SW 1271 (cell line): ENCODE measurements at places on chromosomes 7 and 10.

DNA sequence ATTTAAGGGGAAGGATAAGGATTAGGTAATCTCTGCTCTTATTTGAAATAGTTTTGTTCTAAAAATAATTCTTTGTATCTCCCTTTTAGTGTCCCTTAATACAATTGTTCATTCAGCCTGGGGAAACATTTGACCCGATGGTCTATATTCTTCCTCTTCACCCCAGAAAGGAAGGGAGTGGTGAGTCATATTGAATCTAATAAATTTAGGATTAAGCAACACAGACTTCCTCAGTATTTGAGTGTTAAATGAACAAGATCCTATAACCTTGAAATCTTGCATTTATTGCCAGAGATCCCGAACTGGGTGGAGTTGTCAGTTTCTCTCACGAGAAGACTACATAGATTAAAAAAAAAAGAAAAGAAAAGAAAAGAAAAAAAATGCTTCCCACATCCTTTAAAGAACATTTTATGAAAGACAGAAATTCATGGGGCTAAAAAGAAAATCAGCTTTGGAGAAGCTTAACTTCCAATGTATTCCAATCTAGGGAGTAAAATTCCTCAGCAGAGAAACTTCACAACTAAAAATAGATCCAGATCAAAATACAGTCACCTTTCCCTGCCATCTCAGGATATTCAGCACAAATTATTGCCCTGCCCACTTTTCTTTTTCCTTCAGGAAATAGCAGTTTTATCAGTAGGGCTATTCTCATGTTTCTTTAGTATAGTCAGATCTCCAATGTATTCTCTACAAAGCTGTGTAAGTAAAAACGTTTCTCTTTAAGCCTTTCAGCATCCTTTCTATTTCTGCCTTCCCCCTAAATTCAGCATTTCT is 82.2 kb downstream of the SEMA3D start:
- no peak for DNase-seq

- no peak for DNase-seq
Measured at GRCh38 chr10:1486841-1487687, 250.3 kb downstream of the ADARB2 start.

GRCh38 chr10:103897241-103897774 is 20.7 kb downstream of the STN1 start:
- DNase-seq, result no peak

DNA sequence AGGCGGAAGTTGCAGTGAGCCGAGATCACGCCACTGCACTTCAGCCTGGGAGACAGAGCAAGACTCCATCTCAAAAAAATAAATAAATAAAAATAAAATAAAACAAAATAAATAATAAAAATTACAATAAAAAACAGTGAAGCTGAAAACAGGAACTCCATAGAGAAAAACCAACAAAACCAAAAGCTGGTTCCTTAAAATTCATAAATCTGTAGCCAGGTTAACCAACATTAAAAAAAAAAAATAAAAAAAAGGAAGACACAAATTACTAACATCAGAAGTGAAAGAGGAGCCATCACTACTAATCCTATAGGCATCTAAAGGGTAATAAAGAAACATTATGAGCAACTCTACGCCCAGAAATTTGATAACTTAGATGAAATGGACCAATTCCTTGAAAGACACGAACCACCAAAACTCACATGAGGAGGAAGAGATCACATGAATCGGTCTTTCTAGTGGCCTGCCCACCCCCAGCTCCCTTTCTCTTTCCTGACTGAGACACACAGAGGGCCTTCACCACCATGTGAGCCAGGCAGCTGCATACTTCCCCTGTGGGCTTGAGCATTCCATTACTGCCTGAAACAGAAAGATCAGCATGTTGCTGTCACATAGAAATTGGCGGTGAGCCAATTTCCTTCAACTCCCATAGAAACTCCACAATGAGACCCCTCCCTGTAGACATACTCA is 208.7 kb downstream of the MAD1L1 start:
- DNase-seq, result no peak

GRCh38 chr7:90560730-90561129 is 35.4 kb upstream of the CDK14 start:
- no peak for DNase-seq

GRCh38 chr10:96502561-96503282 is 11.0 kb downstream of the TLL2 start:
- no peak for DNase-seq

DNA sequence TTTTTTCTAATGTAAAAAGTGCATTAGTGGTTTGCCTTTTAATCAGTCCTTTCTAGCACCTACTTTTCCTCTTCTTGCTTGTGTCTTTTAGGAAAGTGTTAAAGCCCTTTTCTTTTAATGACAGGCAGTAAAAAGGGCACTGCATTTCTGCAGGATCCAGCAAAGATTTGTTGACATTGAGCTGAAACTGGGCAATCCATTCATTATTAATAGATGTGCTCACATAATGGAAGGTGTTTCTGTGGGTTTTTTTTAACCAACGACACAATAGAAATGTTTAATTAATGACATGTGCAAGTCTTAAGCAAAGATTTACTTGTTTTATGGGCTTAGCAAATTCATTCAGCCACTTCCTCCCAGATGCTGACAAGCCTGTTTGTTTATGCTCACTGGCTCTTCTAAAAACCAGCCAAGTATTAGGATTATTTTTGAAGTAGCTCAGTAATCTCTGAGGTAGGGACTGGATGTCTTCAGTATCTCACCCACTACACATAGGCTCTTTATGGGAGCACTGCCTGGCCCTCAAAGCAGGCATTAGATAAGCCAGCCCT is 1201.1 kb downstream of the SORCS1 start:
- DNase-seq, result no peak

- DNase-seq, result no peak
Measured at GRCh38 chr7:33421429-33421828, 292.1 kb downstream of the BBS9 start.

DNA sequence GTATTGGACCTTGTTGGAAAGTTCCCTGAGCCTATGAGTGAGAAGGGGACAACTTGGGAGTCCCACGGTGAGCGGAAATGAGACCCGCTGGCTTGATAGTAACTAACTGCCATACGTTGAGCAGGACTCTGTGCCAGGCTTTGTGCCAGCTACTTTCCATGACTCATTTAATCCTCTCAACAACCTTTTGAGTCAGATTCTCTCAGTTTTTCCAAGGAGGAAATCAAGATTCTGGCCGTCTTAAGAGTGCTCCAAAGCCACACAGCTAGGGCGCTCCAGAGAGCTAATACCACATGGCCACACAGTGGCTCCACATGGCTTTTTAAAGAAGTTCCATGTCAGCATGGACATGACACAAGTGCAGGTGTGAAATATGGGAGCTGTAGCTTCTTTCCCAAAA is 55.7 kb downstream of the NOD1 start:
- no peak for DNase-seq

- no peak for DNase-seq
Measured at GRCh38 chr10:80275135-80275498, 14.3 kb downstream of the MAT1A start.

DNA sequence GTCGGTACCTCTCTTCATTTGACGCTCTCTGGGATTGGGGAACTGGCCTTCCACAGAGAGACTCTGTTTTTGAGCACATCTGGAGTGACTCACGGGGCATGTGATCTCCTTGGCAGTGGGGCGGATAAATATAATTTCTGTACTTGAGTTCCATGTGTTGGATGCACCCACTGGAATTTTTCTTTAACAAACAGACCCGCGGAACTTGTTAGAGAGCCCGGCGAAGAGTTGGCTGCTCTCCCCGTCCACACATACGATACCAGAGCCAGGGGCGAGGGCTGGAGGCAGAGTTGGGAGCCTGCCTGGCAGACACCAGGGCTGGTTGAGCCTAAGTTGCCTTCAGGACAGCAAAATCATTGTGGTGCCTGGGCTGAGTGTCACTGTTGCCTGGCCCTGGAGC is at the start of gene FAM180A:
TSS of gene FAM180A (minus strand) at position 44 of the 400 bp plus-strand sequence. CDS start 233 bp downstream, outside the sequence.
- DNase-seq, result no peak

- DNase-seq, result no peak
Measured at GRCh38 chr10:132724446-132724845, 61.5 kb downstream of the NKX6-2 start.

DNA sequence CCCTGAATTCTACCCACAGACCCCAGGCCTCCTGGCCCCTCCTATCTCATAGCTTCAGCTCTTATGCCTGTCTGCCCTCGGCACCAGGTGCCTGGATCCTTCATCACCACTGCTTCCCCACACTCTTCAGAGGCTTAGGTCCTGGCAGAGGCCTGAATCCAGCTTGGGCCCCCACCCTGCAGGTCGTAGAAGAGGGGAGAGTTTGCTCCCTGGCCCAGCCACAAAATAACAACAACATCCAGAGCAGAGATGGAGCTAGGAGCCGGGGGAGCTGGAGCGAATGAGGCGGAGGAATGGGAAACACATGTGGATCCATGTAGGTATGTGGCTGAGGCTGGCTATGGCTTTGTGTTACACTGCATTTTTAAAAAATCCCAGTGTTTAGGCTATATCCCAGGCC is 7.8 kb upstream of the OPN4 start:
- no peak for DNase-seq

DNA sequence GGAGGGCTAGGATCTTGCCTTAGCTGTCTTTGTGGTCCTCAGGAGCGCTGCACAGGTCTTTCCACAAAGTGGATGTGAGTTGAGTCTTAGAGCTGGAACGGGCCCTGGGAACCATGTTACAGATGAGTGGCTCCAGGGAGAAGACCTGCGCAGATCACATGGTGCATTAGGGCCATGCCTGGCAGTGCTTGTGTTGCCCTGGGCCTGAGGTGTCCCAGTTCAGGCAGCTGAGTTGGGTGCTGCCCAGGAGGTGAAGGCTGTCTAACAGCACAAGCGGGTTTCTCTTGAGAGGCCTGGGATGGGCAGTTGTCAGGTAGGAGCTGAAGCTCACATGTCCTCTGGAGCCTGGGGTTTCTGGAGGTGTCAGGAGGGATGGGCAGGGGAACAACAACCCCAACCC is 33.7 kb upstream of the ANKRD2 start:
- DNase-seq, result no peak

DNA sequence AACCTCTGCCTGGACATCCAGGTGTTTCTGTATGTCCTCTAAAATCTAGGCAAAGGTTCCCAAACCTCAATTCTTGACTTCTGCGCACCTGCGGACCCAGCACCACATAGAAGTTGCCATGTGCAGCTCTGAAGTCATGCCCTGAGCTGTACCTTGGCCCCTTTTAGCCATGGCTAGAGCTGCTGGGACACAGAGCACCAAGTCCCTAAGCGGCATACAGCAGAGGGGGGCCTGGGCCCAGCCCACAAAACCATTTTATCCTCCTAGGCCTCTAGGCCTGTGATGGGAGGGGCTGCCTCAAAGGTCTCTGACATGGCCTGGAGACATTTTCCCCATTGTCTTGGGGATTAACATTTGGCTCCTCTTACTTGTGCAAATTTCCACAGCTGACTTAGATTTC is 14.6 kb downstream of the TMEM243 start:
- no peak for DNase-seq

DNA sequence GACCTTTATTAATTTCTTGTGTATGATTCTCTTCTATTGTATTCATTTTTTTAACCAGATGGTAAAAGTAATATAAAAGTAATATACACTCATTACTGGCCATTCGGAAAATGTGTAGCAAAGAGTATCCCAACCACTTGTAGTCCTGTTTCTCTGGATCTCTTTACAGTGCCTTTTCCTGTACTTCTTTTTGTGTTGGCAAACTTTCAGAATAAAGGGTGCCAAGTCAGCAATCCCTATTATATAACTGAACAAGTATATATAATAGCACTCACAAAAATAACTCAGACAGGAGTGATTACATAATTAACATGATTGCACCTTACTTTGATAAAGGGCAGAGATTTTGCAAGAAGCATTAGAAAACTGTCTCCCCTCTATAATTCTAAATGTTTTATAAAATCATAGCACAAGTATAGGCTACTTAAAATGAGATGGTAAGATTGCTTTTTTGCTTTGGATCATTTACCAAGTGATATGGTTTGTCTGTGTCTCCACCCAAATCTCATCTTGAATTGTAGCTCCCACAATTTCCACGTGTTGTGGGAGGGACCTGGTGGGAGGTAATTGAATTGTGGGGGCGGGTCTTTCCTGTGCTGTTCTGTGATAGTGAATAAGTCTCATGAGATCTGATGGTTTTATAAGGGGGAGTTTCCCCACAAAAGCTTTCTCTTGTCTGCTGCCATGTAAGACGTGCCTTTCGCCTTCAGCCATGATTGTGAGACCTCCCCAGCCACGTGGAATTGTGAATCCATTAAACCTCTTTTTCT is 41.5 kb upstream of the EPC1 start:
- DNase-seq, result no peak

GRCh38 chr10:51604579-51604978 is 94.8 kb downstream of the CSTF2T start:
- no peak for DNase-seq

DNA sequence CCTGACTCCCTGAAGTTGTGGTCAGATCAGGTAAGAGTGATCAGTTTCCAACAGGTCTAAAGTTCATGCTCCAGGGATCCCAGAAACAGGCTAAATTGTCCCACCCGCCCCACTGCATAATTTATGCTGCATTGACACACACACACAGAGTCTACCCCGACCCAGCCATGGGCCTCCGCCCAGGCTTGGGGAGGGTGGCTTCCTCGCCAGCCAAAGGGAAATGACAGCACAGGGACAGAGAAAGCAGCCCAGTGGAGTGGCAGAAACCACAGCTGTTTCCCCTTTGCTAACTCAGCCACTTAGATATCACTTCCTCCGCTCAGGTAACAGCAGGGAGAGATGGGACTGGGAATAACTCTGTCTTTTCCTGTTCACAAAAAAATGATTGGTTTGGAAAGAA is 9.4 kb downstream of the SH3PXD2A start:
- no peak for DNase-seq

DNA sequence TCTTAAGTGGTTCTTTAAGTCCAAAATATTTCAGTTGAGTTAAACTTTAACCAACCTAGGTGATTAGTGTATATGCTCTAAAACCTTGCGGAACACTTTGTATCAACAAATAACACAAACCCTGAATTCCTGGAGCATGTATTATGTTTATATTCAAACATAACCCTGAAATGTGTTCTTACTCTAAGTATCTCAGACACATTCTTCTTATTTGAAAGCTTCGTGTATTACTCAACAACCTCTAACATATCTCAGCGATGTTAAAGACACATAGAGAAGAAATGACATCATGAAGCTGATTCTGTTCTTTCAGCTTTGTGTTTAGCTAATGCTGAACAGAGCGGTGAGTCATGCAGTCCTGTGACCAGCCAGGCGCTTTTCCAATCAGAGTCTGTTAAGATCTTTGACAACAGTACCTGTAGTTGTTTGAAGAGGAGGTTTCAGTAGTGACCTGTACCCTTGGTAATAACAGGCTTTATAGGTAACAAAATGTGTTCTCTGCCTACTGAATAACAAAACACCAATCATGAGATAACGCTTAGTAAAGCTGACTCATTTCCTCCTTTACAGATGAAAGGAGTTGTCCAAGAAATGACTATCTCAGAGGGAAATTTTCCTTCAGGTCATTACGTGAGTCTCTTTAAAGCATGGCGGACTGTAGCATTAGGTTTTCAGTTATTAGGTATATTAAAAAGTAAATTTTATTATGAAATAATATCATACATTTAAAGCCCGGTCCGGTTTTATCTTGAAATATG is 67.3 kb upstream of the KLF6 start:
- DNase-seq, result peak; percentile 85

- DNase-seq, result peak; percentile 32
Measured at GRCh38 chr10:34696423-34696822, 118.7 kb downstream of the PARD3 start.

GRCh38 chr10:101146392-101147251 is 15.5 kb downstream of the TLX1 start:
- no peak for DNase-seq
